HL-60 (cell line): ENCODE measurements at places on chromosomes 11 and 22.

- DNase-seq, result no peak
Observed at GRCh38 chr11:116533186-116533825, 239.5 kb downstream of the BUD13 start.

DNA sequence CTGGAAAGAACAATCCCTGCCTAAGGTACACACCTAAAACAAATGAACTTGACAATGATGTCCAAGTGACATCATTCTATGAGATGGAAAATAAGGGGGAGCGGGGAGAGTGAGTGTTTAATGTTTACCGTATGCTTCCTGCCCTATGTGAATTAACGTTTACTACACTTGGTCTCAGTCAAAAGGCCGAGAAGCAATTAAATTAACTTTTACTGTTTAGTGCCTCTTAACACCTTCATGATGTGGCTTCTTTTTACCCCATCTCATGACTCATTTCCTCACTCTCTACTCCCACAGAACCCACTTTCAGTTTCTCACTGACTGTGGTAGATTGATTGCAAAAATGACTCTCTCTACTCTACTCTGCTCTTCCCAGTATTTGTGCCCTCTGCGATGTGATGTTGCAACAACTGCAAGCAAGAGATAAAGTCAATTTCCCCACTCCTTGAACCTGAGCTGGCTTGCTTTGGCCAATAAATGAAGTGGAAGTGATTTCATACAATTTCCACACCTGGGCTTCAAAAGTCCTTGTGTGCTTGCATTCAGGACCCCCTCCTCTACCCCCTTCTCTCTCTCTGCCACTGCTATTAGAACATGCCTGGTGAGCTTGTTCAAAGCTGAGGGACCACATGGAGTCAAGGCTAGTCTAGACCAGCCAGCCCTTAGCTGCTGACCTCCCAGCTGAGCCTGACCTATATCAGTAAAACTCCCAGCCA is 11.6 kb upstream of the ALKBH3 start:
- DNase-seq, result peak; percentile 88

GRCh38 chr11:120108154-120108784 is 29.6 kb downstream of the TRIM29 start:
- peak; percentile 13 for DNase-seq

- no peak for DNase-seq
Observed at GRCh38 chr11:2159536-2160413, 1.2 kb downstream of the INS start.

GRCh38 chr22:27370987-27371386 is 430.6 kb downstream of the MN1 start:
- DNase-seq, result no peak

DNA sequence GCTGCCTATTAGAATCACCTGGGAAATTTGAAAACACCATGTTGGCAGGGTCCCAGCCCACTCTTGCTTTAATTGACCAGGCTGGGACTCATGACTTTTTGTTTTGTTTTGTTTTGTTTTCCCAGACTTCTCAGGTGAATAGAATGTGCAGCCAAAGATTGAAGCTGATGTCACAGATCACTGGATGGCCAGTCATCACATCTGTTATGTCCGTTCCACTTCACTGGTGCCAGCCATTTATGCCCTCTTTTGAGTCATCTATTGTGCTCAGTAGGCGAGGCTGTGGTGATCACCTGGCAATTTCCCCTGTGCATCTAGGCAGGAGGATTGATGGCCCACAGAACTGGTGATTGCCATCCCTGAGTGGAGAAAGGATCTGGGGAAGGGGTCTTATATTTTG is 297.3 kb downstream of the INSC start:
- DNase-seq, result no peak

GRCh38 chr11:11718511-11718910 is 96.7 kb upstream of the GALNT18 start:
- DNase-seq, result no peak

DNA sequence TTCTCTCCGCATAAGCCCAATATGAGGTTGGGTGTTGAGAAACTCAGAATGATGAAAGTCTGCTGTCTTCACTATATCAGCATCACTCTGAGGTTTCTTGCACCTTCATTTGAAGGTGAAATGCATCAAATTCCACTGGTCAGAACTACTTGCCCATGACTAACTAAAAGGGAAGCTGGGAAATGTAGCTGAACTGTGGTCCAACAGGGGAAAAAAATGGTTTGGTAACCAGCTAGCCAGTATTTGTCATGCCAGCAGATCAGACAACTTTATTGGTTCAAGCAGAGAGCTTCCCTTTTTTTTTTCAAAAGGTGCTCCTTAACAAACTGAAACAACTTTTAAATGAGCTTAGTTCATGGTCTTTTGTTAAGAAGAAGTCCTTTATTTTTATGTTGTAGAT is 14.2 kb upstream of the PIK3C2A start:
- DNase-seq, result peak; percentile 88

DNA sequence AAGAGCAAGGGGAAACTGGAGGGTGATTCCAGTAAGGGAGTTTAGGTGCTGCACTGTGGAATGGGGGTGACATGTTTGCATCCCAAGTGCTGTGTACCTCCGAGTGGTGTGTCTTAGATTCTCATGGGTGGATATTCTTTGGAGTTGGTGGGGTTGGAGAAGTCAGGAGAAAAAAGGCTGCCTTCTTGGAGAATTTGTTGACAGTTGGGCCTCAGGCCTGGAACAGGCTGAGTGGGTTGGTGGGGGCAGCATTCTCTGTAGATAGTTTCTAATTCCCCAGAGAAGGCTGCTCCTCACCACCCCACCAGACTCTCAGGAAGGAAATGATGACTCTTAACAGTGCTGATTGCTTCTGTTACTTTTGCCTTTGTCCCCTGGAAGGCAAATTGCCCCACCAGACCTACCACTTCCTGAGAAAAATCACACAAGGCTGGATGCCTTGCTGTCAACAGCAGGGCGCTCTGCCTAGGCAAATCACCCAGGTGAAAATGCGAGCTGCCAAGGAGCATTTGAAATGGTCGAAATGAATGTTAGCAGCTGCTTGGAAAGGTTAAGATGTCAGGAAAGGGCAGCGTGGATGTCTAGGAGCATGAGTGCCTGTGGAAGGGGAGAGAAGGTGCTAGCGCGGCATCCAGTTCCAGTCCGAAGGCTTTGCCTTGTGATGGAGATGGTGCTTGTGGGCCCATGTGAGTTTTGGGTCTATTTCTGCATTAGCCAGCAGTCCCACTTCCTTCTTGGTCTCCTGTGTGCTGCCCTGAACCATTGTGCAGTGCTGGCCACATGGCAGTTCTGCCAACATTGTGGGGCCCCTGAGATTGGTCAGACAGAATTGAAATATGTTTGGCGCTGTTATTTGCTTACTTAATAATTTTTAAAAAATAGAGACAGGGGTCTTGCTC is 29.7 kb upstream of the SORL1-AS1 start:
- DNase-seq, result peak; percentile 81

- DNase-seq, result no peak
Observed at GRCh38 chr22:28904211-28904896, 21.0 kb downstream of the ZNRF3 start.

GRCh38 chr22:38262051-38262795 is 10.6 kb downstream of the TMEM184B start:
- no peak for DNase-seq

GRCh38 chr11:94700622-94701021 is 67.5 kb upstream of the AMOTL1 start:
- DNase-seq, result no peak

GRCh38 chr11:30316237-30316636 is 6.7 kb upstream of the ARL14EP start:
- DNase-seq, result no peak

DNA sequence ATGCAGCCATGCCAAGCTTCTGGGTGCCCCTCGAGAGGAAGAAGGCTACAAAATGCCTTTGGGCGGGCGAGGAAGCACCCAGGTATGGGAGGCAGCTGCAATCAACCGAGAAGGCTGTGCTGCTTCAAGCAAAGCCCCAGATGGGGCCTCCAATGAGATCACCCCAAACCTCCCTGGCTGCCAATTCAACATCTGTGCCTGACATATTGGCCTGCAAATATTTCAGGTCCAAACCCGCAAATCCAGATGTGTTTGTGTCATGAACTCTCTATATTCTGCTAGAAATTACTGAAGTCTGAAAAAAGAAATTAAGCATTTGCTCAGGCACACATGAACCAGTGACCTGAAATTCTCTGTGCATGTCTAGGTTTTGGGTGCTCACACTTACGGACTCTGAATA is 78.8 kb upstream of the RCN1 start:
- DNase-seq, result no peak

DNA sequence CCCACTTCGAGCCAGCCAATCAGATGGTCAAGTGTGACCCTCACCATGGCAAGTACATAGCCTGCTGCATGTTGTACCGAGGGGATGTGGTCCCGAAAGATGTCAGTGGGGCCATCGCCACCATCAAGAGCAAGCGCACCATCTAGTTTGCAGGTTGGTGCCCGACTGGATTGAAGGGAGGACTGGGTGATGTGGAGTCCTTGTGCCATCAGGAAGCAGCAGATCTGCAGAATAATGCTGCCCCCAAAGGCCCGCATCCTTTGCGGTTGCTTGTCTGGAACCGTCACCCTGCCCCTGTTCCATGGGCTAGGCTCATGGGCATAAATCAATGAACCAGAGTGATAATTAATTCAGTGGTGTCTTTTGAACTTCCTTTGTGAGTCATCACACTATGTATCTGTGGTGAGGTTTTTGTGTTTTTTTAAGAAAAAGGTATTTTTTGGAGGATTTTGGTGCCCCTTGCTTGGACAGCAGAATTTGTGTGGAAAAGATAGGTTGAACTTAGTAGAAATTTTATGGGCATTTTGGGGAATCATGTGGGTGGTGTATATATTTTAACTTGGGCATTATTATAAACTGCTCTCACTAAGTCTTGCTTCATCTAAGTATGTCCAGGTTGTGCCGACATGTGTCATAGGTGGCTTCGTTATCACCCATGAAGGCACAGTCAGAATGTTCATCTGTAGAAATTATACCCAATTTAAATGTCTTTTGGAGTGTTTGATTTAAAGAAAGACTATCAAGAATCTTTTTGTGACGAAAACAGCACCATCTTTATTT is 22.3 kb downstream of the LRRC74B start:
- no peak for DNase-seq

DNA sequence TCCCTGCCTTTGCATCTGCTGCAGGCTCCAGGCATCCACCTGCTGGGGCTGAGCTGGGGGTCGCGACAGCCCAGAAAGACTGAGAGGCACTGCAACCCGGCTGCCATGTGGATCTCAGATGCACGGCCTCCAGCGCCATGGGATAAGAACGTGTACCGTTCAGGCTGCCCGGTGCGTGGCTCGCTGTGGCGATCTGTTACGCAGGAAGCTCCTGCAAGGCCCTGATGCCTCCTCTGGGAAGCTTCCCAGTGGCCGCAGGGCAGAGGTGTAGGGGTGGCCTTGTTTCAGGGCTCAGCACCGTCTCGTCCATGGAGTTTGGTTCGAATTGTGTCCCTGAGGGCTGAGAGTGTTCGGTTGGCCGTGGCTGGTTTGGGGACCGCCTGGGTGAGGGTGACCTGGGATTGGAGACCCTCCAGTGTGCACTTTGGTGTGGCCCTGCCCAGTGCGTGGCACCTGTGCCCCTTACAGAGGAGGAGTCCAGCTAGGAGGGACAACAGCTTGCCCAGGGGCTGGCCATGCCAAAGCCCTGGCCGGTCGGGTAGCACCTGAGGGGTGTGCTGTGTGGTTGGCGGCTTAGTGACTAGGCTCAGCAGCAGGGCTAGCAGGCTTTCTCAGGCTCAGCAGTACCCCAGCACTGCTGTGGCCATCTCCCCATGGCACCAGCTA is 1184.5 kb downstream of the BRD1 start:
- no peak for DNase-seq

GRCh38 chr11:75024764-75025211 is 36.1 kb downstream of the NEU3 start:
- DNase-seq, result no peak
